ENCODE measurements at places on chromosomes 3 and 15.

- DNase-seq = no peak
Measured at GRCh38 chr3:142735462-142735861, 11.6 kb downstream of the TRPC1 start.

DNA sequence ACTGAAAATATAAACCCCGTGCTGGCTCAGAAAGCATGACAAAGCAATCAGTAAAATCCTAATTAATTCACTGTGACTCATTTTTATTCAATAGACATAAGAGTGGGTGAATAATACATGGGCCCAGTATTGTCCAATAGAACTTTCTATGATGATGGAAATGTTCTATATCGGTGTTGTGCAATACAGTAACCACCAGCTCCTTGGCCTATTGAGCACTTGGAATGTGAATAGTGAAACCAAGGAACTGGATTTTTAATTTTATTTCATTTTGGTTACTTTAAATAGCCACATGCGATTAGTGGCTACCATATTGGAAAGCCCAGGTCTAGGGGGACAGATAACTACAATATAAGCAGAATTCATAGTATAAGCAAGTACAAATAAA, 69.8 kb upstream of the PPP2R3A start:
- peak; percentile 21 for DNase-seq

DNA sequence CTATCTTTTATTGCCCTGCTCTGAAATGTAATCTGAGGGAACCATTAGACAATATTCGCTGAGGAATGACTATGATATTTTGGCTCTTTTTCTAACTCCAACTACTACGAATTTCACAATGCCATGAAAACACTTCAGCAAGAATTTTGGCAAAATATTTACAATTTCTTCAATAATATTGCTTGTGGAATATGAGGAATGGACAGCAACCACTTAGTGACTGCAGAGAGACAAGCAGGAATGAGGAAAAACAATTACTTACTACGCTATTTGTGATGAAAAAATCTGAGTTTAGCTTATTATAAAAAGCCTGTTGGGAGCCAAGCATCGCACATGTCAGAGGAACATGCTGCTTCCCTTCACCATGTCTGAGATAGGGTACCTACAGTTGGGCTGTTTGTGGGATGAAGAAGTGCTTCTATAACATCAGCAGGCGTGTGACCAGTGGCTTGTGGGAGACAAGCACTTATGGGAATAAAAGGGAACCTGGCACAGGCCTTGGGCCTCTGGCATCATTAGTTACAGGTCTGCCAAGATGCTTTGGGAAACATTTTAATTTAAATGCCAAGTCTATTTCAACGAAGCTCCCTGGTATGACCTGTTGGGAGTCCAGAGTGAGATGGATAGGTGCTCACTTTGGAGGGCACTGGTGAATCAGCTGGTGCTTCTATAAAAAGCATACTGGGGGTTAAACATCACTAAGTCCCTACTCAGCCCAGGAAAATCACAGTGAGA, 2.7 kb upstream of the PLCL2 start:
- DNase-seq = no peak

DNA sequence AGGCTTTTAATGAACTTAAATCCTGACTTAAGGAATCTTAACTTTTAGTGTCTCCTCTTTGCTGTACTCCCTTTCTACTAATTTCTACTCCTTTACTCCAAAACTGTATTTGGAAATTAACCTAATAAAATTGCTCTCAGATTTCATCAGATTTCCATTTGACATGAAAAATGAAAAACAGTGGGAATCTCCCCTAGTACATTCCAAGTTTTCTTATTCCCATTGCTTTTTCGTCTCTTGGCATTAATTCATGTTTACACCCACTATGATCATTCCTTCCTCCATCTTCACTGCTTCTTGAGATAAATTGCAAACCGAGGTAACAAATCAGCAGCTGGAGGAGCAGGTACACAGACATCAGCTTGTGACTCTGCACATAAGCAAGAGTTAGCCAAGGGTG, 208.7 kb downstream of the VGLL3 start:
- no peak for DNase-seq

DNA sequence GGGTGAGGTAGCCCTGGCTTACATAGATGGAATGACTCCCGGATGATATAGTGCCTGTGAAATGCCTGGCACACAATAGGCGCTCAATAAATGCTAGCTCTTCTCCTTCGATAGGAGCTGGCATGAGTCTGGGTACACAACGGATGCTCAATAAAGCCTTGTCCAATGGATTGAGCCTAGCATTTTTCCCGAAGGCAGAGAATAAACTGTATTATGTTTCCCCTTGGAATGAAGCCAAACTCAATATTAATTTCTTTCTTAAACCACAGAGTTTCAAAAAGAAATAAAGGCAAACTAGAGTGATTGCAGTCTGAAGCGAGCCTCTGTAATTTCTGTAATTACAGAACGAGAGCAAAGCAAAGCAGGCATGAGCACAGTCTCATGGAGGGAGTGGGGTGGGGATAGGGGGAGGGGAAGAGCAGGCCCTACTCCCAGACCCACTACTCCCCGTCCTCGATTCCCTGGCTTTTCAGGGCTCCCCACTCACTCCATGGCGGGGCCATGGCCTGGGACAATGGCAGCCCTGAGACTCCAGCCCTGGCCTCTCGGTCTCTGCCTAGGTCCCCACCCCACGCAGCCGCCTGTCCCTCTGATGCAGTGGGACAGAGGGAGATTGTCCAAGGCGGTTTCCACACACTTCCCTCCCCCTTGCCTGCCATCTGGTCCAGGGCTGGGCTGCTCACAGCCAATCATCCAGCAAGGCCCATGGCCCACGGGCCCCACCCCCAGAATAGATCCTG, 18.0 kb downstream of the SLC6A1 start:
- DNase-seq = no peak

GRCh38 chr3:98166396-98166795, at the start of gene OR5H15:
Gene OR5H15, plus strand, starts transcription at chr3:98166696. Its CDS starts 2,004 bp downstream, at chr3:98168700.
- no peak for DNase-seq

DNA sequence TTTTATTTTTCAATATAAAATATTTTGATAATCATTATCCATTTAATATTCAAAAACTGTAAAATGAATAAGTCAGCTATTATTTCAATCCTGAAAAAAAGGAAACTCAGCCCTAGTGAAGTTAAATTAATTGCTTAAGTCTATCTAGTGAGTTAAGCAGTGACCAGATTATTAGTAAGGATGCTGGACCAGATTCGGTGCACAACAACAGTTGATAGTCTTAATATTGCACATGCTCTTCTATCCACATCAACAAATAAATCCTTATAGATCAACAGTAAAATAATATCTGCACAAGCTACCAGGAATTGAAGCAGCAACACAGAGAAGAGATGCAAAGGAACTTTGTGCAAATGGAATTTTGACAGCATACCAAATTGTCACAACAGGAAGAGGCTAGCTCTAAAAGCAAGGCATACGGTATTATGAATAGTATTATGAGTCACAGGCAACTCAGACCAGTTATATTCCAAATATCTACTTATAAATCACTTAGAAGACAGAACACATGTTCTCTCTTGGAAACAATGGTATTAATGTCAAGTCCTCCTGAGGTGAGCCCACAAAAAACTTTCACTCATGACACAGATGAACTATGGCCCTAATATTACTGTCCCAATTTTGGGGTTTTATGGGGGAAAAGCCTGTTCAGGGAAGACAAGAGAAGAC, 24.9 kb downstream of the VPS13C start:
- peak; percentile 62 for DNase-seq

DNA sequence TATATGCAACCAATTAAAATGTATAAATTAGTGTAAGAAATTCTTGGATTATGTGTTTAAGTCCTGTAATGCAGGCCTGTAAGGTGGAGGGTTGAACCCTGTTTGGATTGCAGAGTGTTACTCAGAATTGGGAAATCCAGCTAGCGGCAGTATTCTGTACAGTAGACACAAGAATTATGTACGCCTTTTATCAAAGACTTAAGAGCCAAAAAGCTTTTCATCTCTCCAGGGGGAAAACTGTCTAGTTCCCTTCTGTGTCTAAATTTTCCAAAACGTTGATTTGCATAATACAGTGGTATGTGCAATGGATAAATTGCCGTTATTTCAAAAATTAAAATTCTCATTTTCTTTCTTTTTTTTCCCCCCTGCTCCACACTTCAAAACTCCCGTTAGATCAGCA, 65.4 kb upstream of the ACAD9 start:
- no peak for DNase-seq

DNA sequence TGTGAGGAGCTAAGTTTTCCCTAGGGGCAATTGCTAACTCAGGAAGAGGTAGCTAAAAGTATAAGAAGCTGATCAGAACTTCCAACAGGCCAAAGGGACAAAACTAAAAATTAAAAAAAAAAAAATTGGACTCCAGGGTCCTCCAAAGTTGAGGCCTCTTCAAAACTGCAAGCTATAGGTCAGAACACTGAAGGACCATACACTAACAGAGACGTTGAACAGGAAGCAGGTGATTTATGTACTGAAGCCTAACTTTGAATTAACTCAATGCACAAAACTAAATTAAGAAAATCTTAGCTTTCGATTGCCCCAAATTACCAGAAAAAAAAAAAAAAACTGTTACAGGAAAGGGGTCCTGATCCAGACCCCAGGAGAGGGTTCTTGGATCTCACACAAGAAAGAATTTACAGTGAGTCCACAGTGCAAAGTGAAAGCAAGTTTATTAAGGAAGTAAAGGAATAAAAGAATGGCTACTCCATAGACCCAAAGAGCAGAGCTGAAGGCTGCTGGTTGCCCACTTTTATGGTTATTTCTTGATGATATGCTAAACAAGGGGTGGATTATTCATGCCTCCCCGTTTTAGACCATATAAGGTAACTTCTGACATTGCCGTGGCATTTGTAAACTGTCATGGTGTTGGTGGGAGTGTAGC, 442.8 kb upstream of the NECTIN3 start:
- DNase-seq = no peak

DNA sequence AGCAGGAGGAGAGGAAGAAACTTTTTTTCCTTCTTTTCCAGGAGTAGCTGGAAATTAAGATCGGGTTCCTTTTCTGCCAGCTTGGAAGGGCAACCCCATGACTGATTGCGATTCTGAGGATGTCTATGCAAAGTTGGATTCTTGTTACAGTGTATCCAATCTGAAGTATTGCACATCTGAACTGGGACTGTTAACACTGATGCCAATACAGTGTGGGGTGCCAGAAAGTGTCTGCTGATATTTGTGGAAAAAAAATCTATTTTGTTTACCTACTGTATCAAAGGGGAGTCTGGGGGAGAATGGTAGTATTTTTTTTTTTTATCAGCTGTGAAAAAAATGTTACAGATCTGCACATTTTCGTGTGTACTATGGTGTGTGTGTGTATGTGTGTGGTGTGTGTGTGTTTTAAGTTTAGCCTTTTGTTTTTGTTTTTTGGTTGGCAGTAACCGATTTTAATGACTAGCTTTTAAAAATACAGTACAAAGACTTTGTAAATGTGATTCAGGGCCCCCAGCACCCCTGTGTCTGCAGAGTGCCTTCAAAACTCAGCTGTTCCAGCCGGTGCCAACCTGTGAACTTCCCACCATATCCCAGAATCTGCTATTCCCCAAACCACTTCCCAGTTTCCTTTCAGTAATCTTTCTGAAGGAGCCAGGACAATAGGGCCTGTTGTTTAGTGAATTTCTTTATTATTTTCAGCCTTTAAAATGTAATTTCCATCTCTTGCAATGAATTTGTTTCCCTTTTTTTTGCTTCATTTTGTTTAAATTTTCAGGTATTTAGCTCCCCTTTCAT, 1.9 kb downstream of the RAP2B start:
- peak; percentile 19 for DNase-seq

DNA sequence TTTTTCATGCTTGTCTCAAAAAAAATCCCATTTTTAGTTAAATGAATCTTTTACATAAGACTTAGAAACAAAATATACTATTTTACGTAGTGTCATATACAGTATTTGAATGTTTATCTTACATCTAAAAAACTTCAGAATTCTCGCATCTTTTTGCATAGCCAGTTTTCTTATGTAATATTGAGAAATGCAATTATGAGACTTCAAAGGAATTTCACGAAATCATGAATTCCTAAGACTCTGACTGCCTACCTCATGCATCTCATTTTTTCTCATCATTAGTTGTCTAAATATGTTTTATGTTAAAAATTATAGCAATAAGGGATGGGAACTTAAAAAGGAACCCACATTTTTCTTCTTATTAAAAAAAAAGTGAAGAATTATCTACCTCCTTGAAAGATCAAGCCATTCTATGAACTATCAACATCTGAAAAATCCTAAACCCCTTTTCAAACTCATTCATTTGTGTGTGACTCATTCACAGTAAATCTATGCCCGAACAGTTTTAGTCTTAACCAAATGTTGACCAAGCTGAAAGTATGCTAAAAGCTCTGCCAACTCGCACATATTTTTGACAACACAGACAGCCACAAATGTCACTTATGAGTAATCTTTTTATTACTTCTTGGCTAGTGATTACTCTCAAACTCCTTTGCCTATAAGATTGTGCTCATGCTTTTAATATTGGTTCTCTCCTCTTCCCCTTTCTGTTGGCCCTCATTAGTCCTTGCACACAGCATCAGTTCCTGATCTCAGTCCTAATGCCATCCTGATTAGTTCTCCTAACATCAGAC, 115.9 kb downstream of the DCLK3 start:
- peak; percentile 84 for DNase-seq

DNA sequence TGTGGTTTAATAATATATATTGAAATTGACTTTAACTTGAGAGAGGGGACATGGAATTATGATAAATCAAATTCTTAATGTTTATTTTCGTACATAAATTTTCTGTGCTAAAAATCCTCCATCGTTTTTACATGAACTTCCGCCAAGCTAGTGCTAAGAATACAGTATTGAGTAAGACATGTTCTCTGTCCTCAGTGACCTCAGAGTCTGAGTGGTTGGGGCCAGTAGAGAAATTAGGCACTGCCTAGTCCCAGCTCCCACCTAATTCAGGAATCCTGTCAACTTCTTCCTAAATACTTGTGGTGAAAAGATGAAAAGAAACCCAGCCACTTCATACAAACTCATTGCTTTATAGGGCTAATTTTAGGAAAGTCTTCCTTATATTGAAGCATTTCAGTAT, 110.3 kb downstream of the PPP2R3A start:
- DNase-seq = peak; percentile 9

DNA sequence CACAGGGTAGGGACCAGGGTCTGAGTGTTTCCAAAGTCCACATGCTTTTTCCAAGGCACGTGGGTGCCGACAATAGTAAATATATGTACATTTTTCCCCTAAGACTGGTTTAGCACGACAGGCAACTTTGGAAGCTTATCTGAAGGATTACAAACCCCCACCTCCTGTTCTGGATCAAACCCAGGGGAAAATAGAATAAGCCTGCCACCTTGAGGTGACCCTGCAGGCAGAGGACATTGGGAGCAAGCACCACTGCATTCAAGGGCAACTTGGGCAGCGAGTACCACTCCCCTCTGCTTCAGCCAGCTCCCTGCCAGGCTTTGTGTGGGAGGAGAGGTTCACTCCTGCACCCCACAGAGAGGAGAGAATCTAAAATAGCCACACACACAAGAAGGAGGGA, 44.8 kb downstream of the KBTBD12 start:
- DNase-seq = peak; percentile 48

- DNase-seq = no peak
Measured at GRCh38 chr3:102189956-102190723, 244.7 kb upstream of the ZPLD1 start.

All from RPMI7951 (cell line).